ENCODE measurements at places on chromosomes 5 and 9.

DNA sequence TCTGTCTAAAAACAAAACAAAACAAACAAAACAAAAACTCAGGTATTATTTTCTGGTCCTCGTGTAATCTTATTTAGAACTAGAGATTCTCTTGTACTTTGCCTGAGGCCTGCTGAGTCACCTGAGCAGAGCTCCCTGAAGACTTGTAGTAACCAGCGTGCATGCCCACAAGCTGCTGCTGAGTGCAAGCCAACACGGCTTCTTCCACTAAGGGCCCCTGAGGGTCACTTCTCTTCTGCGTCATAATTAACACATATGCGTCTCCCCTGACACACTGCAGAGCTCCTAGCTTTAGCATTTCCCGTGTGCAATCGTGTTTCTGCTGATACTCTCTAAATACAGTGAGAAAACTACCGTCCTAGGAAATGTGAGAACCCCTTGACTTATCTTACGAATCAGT, 10.9 kb upstream of the NDFIP1 start:
- no peak for DNase-seq

DNA sequence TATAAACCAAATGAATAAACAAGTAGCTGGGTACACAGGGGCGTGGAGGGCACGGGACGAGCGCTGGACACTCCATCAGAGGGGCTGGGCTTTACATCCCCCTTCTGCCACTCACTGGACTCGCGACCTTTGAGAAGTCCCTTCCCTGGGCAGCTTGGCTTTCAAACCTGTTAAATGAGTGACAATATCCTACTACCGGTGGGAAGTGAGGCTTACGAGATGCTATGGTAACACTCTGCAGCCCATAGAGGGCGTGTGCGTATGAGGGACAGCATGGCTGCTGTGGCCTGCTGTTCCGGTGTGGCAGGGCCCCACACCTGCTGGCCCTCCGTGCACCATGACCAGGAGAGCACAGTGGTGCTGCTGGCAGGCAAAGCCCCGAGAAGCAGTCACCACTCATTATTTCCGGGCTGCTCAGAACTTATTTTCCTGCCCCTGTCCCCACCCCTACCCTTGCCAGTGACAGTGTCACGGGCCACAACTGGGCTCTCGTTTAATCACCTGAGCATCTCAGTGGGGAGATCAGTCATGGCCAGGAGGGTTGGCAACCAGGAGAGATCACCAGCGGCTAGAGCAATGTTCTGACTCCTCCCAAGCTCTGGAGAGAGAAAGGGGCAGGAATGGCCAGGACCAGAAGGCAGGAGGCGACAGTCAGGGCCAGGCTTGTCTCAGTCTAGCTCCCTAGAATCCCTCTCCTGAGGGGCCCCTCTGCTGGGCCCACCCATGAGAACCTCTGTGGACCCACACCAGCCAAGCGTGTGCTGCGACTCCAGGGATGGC, 10.5 kb downstream of the CLTB start:
- no peak for DNase-seq

- DNase-seq = no peak
These were observed 492 bp upstream of the FAM169A start for GRCh38 chr5:74866596-74867162.

GRCh38 chr9:93060746-93061259, 2.3 kb downstream of the SUSD3 start:
- no peak for DNase-seq

- no peak for DNase-seq
These were observed 174.6 kb upstream of the IL12B start for GRCh38 chr5:159504857-159505304.

DNA sequence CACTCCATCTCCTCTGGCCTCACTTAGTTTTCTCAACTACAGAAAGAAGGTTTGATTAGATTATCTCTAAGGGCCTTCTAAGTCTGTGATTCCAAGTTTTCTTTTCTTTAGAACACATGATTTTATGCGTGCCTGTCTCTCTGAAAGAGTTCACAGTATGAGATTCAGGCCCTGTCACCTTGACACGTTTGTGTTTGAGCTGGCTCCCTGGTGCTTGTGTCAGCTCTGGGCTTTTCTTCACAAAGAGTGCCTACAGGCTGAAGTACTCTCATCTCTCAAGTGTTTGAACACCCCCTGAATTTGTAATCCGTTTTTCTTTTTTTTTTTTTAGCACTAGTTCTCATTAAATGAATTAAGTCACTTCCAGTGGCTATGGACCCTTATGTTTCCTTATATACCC, 306.9 kb upstream of the C9orf72 start:
- no peak for DNase-seq

Data from D721Med (cell line).